ENCODE measurements at places on chromosomes 6 and 20.

- no peak for DNase-seq
These were observed 5.5 kb downstream of the ERGIC3 start for GRCh38 chr20:35547329-35547728.

- DNase-seq, result no peak
These were observed 251.4 kb upstream of the MANEA start for GRCh38 chr6:95325916-95326315.

DNA sequence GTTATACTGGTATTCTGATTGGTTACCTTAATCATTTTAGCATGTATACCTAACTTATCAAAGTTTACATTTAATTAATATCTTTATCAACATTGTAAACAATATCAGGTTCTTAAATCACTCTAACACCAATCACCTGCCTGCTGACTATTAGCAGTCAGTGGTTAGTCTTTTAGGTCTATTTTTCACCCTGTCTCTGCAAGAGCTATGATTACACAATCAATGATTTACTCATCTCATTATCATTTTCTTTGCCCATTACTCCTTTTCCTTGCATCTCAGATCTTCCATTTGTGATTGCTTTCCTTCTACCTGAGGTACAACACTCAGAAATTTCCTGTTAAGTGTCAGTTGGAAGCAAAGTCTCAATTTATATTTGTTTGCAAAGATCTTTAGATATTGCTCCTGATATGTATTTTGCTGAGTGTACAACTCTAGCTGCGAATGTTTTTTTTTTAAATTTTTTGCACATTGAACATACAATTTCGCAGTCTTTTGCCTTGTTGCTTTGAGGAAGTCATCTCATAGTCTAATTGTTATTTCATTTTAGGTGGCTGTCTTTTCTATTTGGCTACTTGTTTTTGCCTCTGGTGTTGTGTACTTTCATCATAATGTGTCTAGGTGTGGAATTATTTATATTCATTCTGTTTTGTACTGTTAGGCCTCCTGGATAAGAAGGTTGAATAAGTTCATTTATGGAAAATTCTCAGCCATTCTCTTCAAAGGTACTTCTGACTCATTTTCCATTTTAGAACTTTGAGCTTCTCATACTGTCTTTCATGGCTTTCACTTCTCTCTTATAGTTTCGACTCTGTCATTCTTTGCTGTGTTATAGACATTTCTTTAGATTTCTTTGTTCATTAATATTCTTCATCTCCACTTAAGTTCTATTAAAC, 104.9 kb upstream of the CEP162 start:
- no peak for DNase-seq

GRCh38 chr20:63551068-63551467, 2.9 kb upstream of the FNDC11 start:
- DNase-seq, result no peak

- DNase-seq, result no peak
These were observed 75.1 kb upstream of the SCGN start for GRCh38 chr6:25576919-25577318.

GRCh38 chr6:2102316-2102883, 143.0 kb downstream of the GMDS start:
- peak; percentile 77 for DNase-seq

- DNase-seq, result peak; percentile 78
These were observed 265.0 kb upstream of the MARCKS start for GRCh38 chr6:113591896-113592827.

DNA sequence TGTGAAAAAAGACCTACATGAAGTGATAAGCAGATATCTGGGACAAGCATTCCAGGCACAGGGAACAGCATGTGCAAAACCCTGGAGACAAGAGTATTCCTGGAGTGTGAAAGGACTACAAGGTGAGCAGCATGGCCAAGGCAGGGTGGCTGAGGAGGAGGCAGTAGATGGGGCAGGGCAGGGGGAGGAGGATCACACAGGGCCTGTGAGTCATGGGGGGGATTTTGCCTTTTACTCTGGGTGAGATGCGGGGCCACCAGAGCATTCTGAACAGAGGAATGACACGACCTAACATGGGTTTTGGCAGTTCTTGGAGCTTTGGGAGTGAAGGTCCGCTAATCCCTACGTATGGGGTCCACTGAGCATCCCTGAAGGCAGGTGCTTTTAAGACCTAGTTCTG, 69.8 kb upstream of the CCN6 start:
- no peak for DNase-seq

GRCh38 chr6:55239099-55239498, 64.8 kb downstream of the HCRTR2 start:
- DNase-seq, result peak; percentile 46

DNA sequence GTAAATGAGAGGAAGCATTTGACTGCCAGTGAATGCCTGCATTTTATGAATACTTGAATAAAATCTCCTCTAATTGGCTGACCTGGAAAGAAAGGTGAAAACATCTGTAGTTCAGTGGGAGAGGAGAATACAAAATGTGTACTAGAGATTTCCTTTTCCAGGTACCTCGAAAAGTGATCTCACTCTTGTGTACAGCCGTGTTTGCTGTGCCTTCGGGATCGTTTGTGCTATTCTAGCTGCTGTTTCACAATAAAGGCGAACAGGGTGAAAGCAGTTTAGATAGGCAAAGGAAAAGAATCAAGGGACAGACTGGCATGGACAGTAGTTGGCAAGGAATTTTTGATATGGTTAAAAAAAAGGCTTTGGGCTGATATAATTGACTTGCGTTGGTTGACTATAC, 112.3 kb downstream of the ARID1B start:
- no peak for DNase-seq

- DNase-seq, result peak; percentile 43
These were observed 191.3 kb upstream of the ARG1 start for GRCh38 chr6:131381709-131382093.

DNA sequence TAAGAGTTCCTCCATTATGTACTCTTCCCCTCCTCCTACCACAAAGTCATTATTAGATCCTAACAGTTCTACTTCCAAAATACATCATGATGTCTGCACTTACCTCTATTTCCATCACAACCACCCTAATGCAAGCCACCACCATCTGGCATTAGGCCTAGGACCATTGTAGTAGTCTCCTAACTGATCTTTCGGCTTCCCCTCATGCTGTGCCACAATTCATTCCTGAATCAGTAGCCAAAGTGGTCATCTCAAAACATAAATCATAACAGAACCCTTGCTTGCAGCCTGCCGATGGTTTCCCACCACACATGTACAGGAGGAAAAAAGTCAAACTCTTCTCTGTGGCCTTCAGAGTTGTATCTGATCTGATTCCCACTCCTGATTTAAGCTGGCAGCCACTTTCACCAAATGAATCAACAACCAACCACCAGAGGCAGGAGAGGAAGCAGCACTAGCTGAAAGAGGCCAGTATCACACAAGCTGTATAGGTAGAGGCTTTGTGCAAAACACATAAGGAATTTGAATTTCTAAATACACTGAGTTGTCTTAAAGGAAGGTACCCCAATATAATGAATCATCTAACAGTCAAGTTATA, 26.1 kb downstream of the FAM184A start:
- no peak for DNase-seq

GRCh38 chr6:25956226-25956625, 6.4 kb upstream of the TRIM38 start:
- DNase-seq, result no peak

DNA sequence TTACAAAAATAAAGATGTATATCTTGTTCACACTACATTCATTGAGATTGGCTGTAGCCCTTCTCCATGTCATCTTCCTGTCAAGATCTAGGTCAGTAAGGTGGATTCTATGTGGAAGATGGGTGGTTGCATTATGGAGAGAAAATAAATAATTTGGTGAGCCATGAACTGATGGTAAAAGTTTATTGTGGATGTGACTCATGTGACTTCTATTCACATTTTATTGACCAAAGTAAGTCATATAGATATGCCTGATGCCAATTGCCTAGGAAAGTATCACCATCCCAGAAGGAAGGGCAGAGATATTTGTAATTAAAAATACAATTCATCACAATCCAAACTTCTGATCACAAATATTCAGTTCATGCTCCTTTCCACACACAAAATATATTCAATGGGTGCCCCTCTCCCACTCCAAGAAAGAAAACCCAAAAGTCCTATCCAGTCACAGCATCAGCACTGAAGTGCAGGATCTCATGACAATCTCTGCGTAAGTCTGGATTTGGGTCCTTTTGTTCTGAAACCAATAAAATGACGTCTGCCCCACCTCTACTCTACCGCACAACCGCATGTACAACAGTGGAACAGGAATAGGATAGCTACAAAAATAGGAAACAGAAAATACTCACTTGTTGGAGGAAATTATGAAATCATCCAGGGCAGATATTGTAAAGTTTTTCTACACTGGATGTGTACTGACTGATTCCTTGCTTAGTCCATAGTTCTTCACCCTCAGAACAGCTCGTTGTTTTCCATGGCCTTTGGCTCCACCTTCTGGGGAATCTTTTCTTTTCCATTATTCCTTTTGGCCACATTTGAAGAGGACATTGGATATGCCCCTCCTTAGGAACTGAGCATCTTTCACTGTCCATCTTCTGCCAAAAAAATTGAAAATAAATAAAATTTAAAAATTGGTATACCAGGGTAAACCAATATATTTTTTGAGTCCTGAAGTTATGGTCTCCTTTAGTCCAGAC, 16.1 kb upstream of the SLC17A3 start:
- DNase-seq, result peak; percentile 78

Measured in cardiac muscle cell (in vitro differentiated cells and primary cell).